ENCODE measurements at places on chromosomes 3 and 15.
A peak's percentile ranks its signal among the peaks of the same experiment; 100 is the strongest.

DNA sequence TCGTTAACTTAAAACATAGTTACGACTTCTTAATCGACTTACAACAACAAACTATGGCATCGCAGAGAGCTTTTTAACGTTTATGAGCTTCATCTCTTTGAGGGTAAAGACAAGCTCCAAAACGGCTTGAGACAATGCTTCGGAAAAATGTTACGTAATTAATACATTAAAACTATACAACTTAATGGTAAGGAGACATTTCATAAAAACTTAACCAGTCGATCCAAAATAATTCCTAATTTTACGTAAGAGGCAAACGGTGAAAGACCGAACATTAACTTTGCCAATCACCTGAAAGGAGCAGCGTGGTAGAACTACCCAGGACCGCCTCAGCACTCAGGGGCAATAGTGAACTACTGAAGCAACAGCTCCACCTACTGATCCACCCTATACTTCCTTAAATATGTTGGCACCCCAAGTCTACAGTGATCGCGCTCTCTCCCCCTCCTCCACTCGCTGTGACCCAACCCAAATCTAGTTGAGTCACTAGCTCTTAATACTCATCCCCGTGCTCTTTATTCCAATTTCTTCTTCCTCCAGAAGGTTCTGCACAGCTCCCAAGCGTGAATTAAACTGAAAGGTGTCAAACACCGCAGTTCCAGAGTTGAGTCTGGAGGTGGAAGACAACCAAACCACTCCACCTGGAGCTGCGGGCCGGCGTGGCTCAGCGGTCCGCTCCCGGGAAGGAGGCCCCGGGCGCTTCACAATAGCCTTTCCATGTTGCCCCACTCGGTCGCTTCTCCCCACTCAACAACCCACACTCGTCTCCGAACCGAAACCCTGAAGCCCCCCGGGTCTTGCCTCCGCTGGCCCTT lies 901 bp downstream of the NAA50 start:
- peak; percentile 86 for DNase-seq

DNA sequence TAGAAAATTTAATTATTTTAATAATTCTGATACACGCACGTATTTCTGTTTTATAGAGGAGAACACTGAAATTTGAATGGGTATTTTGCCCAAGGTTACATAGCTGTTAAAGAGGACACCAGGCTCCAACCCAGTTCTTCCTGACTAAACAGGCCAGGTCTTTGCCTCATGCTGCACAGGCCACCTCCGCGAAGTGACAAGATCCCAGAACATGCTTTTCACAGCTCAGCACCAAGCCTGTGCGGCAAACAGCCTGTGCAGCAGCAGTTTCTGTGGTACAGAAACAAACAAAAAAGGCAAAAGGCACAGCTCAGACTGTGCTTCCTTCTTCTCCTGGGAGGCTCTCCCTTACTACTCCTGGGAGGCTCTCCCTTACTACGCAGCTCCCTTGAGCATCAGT lies 6.5 kb downstream of the FOXL2 start:
- no peak for DNase-seq

GRCh38 chr3:17322106-17322793 lies 420.2 kb downstream of the TBC1D5 start:
- DNase-seq = no peak

DNA sequence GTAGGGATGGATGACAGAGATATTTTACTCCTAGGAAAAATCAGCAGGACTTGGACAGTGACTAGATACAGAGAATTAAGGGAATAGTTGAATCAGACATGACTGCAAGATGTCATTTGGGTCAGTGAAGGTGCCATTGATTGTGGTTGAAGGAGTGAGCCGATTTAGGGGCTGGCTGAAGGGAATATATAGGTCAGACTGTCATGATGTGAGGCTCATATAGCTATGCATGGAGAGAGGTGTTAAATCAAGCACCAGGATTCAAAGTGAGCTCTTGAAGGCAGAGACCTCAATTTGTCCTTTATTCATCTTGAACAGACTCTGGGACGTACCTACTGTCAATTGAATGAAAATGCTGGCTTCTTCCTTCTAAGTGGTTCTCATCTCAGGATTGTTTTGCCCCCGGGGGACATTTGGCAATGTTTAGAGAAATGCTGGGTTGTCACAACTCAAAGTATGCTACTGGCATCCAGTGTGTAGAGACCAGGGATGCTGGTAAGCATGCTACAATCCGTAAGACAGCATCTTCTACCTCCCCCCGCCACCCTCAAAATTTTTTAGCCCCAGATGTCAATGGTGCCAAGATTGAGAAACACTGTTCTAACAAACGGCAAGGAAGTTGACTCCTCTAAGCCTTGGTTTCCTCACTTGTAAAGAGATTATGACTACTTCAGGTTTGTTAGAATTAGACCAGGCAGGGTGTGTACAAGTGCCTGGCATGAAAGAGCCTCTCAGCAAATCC lies 7.8 kb downstream of the ATP2C1 start:
- no peak for DNase-seq

DNA sequence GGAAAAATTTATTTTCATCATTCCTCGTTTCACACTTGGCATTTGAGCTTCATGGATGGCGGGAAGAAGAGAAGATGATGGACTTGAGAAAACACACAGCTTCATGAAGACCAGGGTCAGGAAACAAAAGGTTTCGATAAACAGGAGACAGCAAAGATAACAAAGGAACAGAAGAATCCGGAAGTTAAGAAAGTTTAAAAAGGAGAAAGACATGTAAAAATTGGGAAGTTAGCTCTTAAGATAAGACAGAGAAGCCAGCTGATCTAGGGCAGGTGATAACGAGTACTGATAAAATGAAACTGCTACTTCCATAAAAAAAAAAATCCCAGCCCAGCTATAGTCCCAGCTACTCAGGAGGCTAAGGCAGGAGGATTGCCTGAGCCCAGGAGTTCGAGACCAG lies 23.9 kb downstream of the IL5RA start:
- no peak for DNase-seq

DNA sequence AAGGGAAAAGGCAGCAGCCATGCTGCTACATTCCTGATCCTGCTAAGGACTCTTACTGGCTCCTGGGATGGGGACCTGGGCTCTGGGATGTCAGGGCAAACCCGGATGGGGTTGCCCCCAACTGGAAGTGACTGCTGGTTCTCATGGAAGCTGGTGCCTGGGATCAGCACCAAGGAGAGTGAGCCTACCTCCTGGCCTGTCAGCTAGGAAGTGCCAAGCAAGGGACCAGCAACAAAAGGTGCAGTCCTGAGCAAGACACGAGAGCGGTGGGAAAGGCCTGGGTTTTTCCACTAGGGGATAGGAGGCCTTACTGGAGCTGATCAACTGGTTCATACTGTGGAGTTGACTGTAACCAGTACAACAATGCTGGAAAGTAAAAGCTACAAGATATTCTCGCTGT lies 47.9 kb upstream of the SYNM start:
- DNase-seq = no peak

DNA sequence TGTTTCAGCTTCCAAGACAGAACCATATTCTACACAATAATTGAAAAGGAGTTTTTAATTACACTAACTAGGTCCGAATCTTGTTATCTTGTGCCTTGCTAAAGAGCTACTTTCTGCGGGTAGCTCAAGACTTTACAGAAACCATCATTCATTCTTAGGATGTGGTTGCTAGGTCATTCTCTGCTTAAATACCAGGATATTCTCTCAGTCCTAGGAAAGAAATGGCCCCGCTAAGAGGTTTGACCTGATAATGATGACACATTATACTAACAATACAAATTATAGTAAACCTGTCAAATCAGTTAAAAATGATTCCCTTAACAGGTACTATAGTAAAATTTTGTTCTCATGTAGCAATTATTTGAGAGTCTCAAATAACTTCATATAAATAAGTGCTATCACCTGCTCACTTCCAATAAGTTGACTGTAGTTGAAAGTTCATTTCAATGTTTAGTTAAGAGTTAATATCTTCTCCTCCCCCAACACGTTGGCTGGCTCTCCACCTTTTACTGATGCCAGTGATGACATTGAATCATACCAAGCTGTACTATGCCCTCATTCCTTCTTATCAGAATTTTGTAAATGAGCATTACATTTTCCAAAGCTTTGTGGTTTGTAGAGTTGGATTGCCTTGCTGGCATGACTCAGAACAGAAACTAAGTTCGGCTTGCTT lies 3.6 kb upstream of the C3orf85 start:
- DNase-seq = no peak

DNA sequence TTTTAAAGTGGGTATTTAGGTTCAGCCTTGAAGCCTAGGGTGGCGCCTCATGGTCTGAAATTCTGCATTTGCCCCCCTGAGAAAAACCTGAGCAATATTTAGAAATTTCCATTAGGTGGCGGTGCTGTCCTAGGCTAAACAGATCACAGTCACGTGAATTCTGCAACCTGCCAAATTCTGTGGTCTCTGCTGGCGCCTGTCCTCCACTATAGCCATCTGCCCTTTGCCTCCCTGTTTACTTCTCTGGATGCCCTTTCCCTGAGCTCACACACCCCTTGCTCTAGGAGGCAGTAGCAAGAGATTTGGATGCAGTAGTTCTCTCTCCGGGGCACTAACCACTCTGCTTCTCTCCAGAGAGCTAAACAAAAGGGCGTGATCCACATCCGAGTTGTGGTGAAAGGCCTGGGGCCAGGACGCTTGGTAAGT lies 9.1 kb downstream of the MRPS11 start:
- DNase-seq = no peak

- DNase-seq = no peak
Measured at GRCh38 chr3:24426896-24427295, 67.8 kb downstream of the THRB start.

- DNase-seq = no peak
Measured at GRCh38 chr15:85381850-85382751, 1.7 kb downstream of the AKAP13 start.

DNA sequence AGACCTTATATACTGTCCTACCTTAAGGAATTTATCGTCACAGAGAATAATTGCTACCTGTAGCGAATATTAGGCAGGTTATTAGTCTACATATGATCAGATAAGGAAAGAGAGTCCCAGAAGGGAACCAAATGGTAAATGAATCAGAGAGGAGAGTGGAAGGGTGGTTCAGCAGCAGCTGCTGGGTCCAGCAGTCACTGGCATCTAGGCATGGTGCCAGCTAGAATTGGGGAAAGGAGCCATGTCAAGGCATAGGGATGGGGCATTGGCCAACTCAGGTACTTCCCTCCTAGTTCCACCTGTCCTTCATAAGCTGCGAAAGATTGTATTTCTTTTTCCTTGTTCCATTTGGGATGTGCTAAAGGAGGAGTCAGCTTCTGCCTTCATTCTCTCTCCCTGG lies 23.4 kb downstream of the HACD3 start:
- no peak for DNase-seq

DNA sequence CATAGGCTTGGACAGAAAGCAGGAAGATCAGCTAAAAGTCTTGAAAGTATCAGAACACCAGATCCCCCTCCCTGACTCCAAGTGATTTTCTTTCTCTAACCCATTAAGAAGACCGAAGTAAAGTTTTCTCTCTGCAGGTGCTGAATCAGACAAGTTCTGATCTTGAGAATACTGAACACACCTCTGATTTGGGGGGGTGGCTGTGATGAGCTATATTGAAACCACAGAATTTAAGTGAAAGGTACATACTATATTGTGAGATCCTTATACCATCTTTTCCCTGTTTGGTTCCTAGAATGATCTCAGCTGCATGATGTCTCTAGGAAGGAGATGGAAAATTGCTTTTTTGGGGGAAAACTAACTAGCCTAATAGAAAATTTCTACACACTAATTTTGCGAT lies 196.0 kb downstream of the DIPK2A start:
- no peak for DNase-seq

DNA sequence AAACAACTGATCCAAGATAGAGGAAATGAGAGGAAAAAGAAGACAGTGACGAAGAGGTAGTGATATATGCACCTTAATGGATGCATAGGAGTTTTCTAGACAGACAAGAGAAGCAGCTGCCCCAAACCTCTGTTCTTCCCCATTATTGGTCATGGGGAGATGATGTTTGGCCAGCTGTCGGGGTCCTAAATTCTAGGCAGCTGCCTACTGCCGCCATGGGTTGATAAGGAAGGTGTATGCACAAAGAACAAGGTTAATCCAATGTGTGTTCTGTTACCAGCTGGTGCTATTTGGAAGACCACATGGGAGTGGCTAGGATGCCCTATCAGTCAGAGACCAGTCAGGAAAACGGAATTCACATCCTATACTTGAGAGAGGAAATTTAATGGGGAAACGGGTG lies 47.4 kb downstream of the NTRK3 start:
- DNase-seq = no peak

- no peak for DNase-seq
Measured at GRCh38 chr15:80041494-80042253, 17.8 kb upstream of the ZFAND6 start.

- DNase-seq = no peak
Measured at GRCh38 chr15:85746641-85747040, 48.1 kb downstream of the KLHL25 start.

DNA sequence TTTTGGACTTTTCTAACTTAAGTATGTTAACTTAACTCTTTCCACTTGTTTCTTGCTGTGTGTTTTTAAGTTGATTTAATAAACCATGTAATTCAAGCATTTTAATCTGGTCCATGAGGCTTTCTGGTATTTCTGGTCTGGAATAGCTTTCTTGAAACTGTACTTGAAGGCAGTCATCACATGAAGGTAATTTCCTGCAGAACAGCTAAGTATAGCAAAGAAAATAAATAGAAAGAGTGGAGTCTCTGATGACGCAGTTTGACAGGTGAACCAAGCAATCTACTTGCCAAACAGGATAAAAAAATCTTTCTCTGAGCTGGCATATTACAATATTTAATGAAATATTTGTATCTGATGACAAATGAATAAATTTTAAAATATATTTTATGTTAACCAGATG lies 74.9 kb downstream of the BTLA start:
- no peak for DNase-seq

DNA sequence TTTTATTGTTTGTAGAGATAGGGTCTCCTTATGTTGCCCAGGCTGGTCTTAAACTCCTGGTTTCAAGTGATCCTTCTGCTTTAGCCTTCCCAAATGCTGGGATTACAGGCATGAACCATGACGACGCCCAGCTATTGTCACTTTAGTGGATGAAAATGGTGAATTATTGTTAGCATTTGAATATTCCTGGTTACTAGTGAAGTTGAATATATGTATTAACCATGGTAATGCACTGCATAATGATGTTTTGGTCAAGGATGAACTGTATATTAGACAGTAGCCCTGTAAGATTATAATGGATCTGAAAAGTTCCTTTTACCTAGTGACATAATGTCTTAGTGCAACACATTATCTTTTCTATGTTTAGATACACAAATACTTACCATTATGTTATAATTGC lies 50.4 kb upstream of the KCNAB1 start:
- DNase-seq = no peak

DNA sequence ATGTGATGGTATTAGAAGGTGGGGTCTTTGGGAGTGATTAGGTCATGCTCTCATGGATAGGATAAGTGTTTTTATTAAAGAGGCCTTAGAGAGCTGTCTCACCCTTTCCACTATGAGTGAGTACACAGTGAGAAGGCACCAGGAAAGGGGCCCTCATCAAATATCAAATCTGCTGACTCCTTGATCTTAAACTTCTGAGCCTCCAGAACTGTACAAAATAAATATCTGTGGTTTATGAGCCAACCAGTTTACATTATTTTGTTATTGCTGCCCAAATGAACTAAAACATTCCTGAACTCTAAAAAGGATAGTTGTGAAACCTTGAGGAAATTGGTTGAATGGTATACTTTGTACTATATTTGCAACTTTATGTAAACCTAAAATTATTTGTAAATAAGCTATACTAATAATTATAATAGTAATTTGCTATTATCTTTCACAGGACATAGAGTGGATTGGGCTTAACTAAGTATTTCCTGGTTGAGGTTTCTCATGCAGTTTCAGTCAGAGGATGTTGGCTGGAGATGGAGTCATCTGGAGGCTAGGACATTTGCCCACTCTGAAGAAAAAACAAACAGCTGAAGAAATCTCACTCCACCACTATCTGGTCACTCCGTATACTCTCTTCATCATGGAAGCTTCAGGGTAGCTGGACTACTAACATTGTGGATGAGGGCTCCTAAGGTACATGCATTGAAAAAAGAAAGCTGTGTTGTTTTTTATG lies 1068.6 kb upstream of the CADM2 start:
- DNase-seq = no peak
